Nephron progenitor cell (in vitro differentiated cells): ENCODE measurements at places on chromosomes 12 and 14.

DNA sequence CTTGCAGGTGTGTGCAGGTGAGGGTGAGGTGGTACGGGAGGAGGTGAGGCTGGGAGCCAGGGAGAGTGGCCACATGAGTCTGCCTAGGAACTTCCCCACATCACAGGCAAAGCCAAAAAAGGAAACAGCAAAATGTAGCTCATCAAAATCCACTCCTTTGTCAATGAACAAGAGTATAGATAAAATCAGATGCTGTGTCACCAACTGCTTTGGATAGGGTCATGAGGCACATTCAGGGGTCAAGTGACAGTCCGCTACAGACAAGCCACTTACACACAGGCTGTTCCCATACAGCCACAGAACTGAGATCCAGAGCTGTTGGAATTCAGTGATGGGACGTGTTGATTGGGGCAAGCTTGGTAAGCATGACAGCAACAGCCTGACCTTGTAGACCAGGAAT, 100.3 kb upstream of the NOS1 start:
- no peak for DNase-seq

- no peak for DNase-seq
Observed at GRCh38 chr14:72826039-72826438, 67.9 kb downstream of the DPF3 start.

DNA sequence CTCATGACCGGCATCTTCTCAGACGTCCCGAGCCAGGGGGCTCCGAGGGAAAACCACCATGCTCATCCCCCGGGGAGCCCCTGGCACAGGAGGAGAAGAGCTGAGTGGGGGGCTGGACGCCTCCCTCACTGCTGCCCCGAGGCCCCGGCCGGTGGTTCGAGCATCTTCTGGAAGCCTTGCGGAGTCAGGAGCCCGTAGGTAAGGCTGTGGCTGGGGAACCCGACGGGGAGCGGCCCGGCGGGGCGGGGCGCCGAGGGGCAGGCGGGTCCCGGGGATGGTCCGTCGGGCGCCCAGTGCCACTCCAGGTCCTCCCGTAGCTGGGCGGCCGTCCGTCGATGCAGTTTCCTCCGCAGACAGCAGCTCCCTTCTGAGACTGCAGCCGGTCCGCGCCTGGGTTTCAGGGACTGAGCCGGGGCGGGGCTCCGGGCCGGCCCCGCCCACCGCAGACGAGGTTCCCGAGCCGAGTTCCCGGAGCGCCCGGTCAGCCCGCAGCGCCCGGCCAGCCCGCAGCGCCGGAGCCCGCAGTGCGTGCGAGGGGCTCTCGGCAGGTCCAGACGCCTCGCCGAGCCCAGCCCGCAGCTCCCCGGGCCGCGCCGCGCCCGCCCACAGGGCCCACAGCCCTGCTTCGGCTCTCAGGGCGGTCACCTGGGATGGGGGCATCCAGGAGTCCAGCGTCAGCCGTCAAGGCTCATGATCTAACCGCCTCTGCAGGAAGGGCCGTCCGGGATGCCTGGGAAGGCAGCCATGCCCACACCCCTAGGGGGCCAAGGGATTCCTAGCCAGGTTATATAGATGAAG, at the start of gene PGF:
PGF (minus strand) TSS at position 369 of the 798 bp plus-strand sequence; CDS start at position 14, 355 bp downstream.
- DNase-seq, result peak; percentile 84

- no peak for DNase-seq
Observed at GRCh38 chr12:5688226-5688625, 256.3 kb downstream of the NTF3 start.

GRCh38 chr12:117884161-117884560, 84.6 kb downstream of the KSR2 start:
- no peak for DNase-seq

DNA sequence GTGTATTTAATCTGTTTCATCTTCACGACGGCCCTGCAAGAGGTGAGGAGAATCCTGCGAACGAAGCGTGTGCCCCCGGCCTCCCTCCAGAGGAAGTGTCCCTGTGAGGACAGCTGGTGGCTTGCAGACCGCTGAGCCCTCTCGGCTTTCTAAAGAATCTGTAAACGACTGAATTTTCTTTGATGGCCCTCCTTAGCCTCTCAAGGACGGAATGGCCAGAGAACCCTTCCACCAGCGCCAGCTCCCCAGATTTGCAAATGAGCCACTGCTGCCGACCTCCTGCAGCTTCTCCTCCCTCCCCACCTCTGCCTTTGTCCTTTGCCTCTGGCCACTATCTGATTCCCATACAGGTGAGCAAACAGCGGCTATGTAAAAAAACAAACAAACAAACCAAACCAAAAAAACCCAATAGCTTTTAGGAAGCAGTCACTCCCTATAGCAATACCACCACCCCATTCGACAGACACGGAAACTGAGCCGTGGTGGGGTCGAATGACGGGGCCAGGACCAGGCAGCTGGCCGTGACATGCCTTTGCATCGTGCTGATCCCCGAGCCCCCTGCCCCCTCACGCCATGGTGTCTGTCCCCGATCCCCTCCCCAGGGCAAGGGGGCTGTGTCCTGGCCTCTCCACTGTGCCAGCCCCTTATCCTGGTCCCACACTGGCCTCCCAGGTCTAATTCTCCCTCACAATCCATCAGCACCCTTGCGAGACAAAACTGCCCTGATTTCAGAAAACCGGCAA, 23.6 kb downstream of the RFLNA start:
- DNase-seq, result no peak

GRCh38 chr14:50542941-50543418, 10.6 kb upstream of the MAP4K5 start:
- DNase-seq, result peak; percentile 16

DNA sequence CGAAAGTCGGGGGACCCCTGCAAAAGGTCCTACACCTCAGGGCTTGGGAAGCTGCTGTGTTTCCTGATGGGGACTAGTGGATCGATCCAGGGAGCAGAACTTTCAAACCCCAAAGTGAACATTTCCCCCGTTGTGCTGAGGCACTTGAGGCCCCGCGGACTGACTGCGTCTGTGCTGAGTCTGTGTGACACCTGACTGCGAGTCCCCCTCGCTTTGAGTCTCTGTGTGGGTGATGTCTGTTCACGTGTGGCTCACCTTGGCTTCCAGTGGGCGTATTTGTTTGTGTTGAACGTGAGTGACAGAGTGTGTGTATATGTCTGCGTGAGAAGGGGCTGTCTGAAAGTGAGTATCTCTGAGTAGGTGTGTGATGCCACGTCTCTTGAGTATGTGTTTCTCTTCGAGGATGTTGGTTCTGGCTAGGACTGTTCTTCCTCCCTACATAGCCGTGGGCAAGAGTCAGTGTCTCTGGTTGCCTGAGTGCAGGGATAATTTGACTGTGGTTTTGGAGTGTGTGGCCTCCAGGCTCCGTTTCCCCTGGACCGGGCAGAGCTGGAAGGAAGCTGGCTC, 1.3 kb downstream of the TEAD4 start:
- peak; percentile 23 for DNase-seq

DNA sequence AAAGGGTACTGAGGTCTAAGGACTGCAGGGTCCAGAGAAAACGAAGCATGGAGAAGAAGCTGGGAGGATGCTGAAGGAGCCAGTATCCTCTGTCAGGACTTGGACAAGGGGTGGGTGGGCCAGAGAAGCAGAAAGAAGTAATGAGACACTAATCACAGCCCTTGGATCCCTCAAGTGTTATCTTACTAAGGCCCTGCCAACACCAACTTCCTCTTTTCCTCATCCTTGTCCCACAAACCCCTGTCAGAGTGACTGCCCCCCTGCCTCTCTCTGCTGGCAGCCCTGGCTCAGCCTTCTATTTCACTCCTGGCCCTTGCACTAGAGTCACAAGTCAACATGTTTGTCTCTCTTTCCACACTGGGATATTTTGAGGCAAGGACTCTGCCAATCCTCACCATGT, 3.8 kb upstream of the ASIC1 start:
- no peak for DNase-seq

- no peak for DNase-seq
Observed at GRCh38 chr12:121911824-121912585, 6.4 kb upstream of the CFAP251 start.

- no peak for DNase-seq
Observed at GRCh38 chr14:96676166-96676565, 121.0 kb upstream of the VRK1 start.

- no peak for DNase-seq
Observed at GRCh38 chr12:111942557-111942956, 70.4 kb downstream of the TMEM116 start.

DNA sequence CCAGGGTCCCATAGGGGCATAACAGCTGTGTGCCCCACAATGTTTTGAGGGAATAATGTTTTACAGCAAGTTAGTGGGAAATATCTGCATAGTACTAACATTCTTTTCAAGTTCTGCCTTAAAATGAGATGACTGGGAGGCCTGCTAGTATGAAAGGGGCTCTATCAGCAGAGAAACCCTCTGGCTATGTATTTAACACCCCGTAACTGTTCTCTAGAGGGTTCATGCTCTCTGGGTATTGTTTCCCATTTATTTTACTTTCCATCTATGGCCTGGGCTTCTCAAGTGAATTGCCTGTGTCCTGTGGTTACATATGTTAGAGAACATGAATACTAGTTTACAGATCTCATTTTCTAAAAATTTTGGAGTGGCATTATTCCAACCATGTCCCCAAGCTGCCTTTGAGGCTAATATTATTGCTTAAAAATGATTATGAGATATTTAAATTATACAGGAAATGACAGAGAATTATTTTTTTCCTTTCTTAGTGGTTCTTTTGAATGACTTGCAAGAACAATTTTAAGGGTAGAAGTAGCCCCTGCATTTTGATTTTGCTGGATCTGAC, 37.5 kb downstream of the GNG2 start:
- no peak for DNase-seq

- peak; percentile 26 for DNase-seq
Observed at GRCh38 chr14:35687335-35687939, 121.7 kb downstream of the RALGAPA1 start.

DNA sequence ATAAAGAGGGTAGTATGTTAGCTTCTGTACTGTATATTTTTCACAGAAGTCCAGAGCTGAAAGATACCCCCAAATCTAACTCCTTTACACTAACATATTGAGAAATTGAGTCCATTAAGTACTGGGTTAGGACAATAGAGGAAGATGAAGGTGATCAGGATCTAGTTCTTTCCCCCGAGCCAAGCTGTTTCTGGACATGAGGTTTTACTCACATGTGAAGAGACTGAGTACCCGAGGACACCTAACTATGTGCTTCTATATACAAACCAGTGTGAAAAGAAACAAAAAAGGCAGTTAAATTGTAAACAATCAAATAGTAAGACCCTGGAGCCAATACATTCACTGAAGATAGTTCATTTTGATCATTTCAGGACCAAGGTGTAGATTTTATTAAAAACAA, 3.8 kb upstream of the TRHDE start:
- no peak for DNase-seq

DNA sequence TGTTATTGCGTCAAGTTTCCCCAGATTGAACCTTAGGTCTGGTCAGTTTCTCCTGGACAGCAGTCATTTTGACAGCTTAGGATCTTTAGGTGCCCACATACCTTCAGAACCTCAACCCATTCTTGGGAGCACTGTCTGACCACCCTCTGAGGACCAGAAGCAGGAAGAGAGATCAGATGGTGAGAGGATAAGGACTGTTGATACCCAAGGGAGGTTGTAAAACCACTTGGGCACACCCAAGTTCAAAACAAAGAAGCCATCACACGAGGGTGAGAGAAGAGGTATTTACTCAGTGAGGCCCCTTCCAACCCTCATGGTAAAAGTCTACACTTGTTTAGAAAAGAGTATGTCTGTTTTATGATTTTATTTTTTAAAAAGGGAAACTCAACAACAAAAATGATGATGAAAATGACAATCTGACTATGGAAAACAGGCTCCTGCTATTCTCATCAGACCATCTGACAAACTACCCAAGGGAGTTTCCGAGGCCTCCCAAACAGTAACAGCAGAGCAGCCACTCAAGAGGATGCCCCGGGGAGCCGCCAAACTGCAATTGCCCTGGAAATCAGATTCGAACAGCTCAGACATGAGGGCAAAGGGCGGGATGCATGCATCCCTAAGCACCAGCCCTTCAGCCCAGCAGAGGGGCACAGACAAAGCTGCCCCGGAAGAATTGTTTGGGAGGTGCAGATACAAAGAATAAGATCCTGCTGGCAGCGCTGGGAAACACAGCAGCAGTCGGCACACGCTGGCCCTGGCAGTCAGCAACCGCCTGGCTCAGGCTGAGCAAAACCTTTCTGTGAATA, 162.6 kb upstream of the PLEKHG7 start:
- DNase-seq, result peak; percentile 25

- DNase-seq, result no peak
Observed at GRCh38 chr14:101037021-101037817, 133.7 kb upstream of the RTL1 start.

GRCh38 chr14:96037891-96038557, 1.1 kb upstream of the C14orf132 start:
- DNase-seq, result no peak

DNA sequence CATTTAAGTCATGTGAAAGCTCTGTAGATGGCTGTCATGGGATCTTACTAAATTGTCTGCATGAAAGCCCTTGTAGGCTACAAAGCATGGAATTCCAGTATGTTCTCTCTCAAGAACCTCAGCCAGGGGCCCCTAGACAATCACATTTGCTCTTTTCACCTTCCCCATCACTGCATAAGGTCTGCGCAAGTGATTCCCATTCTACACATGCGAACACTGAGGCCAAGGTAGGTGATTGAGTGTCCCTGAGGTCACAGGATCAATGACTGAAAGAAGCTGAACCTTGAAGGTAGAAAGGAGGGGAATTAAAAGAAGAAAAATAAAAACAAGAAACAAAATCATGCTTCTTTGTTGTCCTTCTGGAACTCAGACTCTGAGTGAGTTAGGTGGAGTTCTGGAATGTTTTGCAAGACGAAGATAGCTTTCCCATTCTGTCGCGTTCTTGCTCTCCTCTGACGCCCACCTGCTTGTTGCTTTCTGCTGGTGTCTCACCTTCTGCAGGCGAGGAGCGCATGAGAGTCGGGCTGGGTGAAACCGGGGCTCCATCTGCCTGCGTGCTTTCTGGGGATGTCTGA, 79.9 kb downstream of the SPRING1 start:
- no peak for DNase-seq

DNA sequence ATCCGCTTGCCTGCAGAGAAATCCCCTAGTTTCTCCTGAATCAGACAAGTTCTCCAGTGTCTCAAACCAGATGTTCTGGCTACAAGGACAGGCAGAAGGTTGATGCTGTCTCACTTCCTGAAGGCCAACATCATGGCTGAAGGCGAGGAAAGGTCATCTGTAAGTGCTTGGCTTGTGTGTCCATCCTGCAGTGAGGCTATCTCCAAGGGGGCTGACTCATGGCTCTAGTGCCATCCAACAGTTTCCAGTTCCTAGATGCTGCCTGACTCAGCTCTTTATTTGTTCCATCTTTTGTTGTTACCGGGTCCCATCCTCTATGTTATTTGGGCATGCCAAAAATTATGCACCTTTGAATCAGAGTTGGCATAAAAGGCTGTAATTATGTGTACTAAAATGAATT, 232.1 kb upstream of the TBX3 start:
- DNase-seq, result no peak

DNA sequence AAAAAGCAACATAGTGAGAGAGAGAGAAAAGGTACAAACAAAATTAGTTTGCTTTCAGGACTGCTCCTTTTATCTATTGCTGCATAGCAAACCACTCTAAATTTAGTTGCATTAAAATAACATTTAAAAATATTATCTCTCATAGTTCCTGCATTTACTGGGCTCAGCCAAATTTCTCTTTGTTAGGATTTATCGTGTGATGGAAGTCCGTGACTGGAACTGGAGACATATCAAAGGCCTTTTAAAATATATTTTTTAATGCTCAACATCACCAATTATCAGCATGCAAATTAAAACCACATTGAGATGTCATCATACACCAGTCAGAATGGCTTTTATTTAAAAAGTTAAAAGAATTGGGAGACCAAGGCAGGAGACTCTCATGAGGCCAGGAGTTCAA, 107.6 kb upstream of the SYT1 start:
- no peak for DNase-seq
